ENCODE measurements at places on chromosomes 6 and 20.

DNA sequence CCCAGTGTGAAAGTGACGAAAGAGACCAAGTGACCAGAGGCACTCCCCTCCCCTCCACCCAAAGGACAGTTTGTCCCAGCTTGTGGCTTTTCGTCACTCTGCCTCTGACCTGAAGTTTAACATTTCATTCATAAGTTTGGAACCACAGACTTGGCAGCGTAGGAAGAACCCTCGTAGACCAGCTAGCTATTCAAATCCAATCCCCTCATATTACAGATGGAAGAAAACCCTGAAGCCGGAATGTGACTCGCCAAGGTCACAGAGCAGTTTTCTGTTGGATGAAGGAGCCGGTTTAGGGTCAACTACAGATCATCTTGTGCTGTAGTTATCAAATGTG, 3.9 kb upstream of the SYS1 start:
- peaks cover 68% of the 10 kb centered on the region for H3K4me1 ChIP-seq
- H3K27me3 ChIP-seq: no peaks in the 10 kb centered on the region
- H3K27ac ChIP-seq: peak overlapping the region; percentile 91
- no peak for DNase-seq

DNA sequence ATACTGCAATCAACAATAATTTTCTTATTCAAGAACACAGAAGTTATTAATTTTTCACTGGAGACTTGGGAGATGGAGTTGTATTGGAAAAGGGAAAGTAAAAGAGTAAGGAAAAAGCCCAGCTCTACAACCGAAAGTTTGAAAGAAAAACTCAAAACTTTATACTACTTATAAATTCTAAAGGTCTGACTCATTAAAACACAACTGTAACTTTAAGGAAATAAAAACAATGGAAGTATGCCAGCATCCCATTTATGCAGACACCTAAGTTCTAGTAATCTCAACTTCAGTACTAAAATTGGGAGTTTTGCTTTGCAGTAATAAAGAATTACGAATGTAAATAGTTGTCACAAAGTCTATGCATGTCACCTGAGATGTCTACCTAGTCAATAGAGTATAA, 80.6 kb downstream of the IRAK1BP1 start:
- no peak overlapping the region for H3K4me3 ChIP-seq
- H3K36me3 ChIP-seq: peaks cover 2% of the 10 kb centered on the region
- H3K4me1 ChIP-seq: no peaks in the 10 kb centered on the region
- no peak for DNase-seq

- no peak overlapping the region for H3K4me3 ChIP-seq
- no peaks in the 10 kb centered on the region for H3K36me3 ChIP-seq
- no peak for DNase-seq
- H3K27ac ChIP-seq: no peak overlapping the region
- no peaks in the 10 kb centered on the region for H3K27me3 ChIP-seq
Measured at GRCh38 chr6:115914098-115914497, 146.6 kb downstream of the FRK start.

DNA sequence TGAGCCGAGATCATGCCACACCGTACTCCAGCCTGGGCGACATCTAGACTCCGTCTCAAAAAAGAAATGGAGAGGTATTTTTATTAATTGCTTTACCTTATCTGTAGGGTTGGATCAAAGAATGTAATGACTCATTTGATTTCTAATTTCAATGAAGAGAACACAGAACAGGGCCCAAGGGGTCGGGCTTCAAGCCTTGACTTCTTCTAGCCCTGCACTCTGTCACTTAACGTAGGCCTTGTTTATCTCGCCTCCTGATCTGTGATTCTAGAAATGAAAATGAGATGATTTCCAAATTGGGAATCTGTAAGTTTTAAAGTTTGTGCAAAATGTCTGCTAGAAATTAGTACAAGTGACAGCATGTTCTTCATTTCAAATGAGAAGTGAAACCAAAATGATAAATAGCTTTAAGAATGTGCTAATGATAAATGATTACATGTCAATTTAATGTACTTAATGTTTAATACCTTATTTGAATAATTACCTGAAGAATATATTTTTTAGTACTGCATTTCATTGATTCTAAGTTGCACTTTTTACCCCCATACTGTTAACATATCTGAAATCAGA, 180.5 kb downstream of the SLC16A10 start:
- H3K4me3 ChIP-seq: no peak overlapping the region
- H3K4me1 ChIP-seq: no peaks in the 10 kb centered on the region
- H3K27ac ChIP-seq: no peak overlapping the region
- H3K36me3 ChIP-seq: no peaks in the 10 kb centered on the region
- DNase-seq: no peak
- no peaks in the 10 kb centered on the region for H3K27me3 ChIP-seq

DNA sequence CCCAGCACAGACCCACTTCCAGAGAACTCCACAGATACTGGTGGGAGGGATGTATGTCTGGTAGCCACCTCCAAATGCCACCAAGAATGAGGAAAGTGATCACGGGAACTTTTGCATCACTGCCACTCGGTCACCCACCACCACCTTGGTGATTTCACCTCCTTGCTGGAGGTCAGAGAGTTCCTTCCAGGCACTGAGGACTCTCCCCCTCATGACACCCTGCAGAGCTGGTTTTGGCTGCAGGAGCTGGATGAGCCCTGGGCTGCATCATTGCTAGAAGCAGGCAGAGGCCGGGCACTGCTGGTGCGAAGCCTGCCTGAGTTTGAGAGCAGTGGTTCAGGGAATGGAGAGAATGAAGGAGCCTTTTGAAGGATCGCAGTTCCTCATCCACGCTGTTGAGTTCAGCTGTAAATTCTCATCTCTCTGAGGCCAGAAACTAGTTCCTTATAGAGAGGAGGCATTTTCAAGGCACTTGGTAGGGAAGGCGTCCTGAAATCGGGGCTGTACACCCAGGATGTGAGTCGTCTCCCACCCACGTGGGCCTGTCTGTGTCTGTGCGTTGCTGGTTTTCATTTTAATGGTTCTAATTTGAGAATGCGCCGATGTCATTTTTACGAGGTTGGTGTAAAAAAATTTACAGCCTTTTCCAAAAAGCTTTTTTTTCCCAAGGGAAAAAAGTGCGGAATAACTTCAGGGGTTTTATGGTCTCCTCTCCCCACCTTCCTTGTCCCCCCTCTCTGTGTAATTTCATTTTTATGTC, 25.0 kb downstream of the FOXP4 start:
- H3K36me3 ChIP-seq: peaks cover 14% of the 10 kb centered on the region
- no peak for DNase-seq
- H3K4me1 ChIP-seq: peaks cover 19% of the 10 kb centered on the region

GRCh38 chr6:77326029-77326428, 137.3 kb downstream of the HTR1B start:
- no peak overlapping the region for H3K4me3 ChIP-seq
- no peak overlapping the region for H3K27ac ChIP-seq
- H3K36me3 ChIP-seq: no peaks in the 10 kb centered on the region

DNA sequence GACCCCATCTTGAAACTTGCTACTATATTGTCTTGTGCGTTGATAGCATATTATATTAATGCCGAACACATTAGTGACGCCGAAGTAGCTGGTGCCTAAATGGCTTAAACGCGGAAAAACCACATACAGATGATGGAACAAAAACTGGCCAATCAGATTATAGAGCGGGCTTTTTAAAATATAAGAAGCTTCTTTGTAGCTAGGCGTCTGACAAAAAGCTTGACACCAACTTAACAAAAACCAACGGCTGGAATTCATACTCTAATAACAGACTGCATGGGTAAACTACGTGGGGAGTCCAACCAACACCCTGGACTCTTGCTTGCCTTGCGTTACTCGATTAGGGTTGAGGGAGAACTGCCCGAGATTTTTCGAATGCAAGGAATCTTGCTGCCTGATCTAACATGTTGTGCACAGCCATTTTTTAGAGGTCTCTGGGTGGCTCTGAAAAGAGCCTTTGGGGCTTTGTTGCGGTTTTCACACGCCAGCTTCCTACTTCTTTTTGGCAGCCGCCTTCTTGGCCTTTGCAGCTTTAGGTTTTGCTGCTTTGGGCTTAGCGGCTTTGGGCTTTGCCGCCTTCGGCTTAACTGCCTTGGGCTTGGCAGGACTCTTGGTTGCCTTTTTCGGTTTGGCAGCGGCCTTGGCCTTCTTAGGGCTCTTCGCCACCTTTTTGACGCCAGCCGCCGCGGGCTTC, 45.7 kb downstream of the OR2B2 start:
- H3K27me3 ChIP-seq: no peaks in the 10 kb centered on the region
- no peaks in the 10 kb centered on the region for H3K36me3 ChIP-seq
- H3K4me1 ChIP-seq: 0 out of 2 replicates have a peak, but pooled peaks cover 4% of the 10 kb centered on the region
- peak; percentile 47 for DNase-seq
- H3K27ac ChIP-seq: peak overlapping the region; percentile 99

DNA sequence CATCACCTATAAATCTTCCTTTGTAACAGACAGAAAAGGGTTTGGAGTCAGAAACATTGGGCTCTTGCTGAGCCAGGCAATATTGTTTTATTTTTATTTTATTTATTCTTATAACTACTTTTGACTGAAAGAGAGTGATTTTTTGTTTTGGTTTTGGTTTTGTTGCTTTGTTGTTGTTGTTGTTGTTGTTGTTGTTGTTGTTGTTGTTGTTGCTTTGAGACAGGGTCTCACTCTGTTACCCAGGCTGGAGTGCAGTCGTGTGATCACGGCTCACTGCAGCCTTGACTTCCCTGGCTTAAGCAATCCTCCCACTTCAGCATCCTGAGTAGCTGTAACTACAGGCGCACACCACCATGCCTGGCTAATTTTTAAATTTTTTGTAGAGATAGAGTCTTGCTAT, 15.0 kb upstream of the SLC13A3 start:
- H3K27ac ChIP-seq: no peak overlapping the region
- no peak for DNase-seq
- no peaks in the 10 kb centered on the region for H3K36me3 ChIP-seq
- H3K4me1 ChIP-seq: no peaks in the 10 kb centered on the region
- no peak overlapping the region for H3K4me3 ChIP-seq

GRCh38 chr6:4970739-4971395, 33.0 kb downstream of the RPP40 start:
- DNase-seq: no peak
- no peak overlapping the region for H3K4me3 ChIP-seq
- H3K36me3 ChIP-seq: no peaks in the 10 kb centered on the region
- H3K27ac ChIP-seq: no peak overlapping the region
- no peaks in the 10 kb centered on the region for H3K27me3 ChIP-seq

- H3K36me3 ChIP-seq: no peaks in the 10 kb centered on the region
- no peaks in the 10 kb centered on the region for H3K4me1 ChIP-seq
- DNase-seq: no peak
- peaks cover 3% of the 10 kb centered on the region for H3K27me3 ChIP-seq
- no peak overlapping the region for H3K27ac ChIP-seq
- no peak overlapping the region for H3K4me3 ChIP-seq
Measured at GRCh38 chr6:56949265-56949664, 5.6 kb upstream of the BEND6 start.

DNA sequence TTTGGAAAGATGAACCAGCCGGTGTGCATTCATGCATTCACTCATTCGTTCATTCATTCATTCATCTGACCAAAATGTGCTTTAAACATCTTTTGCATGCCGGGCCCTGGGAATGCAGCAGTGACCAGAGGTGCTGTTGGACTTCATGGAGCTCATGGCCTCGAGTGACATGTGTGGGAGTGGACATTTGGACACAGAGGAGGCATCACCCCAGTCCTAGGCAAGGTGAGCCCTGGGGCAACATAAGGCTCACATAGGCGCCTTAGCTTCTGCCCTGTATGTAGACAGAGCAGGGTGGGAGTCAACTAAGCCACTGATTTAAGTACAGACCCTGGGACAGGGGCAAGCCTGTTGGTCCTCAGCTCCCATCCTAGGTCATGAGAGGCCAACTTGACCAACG, 71.6 kb downstream of the STK35 start:
- H3K4me3 ChIP-seq: no peak overlapping the region
- H3K36me3 ChIP-seq: no peaks in the 10 kb centered on the region
- H3K27ac ChIP-seq: no peak overlapping the region
- H3K27me3 ChIP-seq: no peaks in the 10 kb centered on the region
- no peak for DNase-seq
- no peaks in the 10 kb centered on the region for H3K4me1 ChIP-seq

DNA sequence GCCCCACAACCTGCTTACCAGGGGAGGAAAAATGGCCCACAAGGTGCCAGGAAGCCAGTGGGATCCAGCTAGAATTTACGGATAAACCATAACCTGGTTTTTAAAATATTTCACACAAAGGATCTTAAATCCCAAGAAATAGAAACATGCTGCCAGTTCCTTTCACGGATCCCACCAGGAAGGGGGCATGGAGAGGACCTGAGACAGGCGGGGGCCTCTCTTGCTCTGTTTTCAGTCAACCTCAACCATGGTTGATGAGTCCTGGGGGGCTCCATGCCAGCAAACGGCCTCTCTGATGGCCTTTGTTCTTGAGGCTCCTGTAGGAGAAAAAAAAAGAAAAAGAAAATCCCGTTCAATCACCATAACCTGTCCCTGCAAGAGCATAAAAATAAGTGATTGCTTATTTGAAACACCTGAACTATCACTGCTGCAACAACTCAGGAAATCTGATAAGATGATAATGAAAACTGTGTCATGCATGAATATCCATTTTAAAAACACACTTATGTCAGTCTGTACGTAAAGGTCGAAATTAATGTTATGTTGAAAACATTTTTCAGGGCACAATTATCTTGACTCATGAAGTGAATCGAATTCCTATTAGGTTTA, 125.8 kb upstream of the CST7 start:
- H3K27me3 ChIP-seq: no peaks in the 10 kb centered on the region
- no peak overlapping the region for H3K4me3 ChIP-seq

GRCh38 chr6:38110481-38110971, 291.0 kb downstream of the ZFAND3 start:
- H3K27me3 ChIP-seq: no peaks in the 10 kb centered on the region
- peaks cover 29% of the 10 kb centered on the region for H3K4me1 ChIP-seq
- H3K36me3 ChIP-seq: no peaks in the 10 kb centered on the region
- H3K4me3 ChIP-seq: no peak overlapping the region

- H3K4me3 ChIP-seq: no peak overlapping the region
- no peaks in the 10 kb centered on the region for H3K36me3 ChIP-seq
- no peak overlapping the region for H3K27ac ChIP-seq
Measured at GRCh38 chr6:129184808-129185366, 301.9 kb downstream of the LAMA2 start.

DNA sequence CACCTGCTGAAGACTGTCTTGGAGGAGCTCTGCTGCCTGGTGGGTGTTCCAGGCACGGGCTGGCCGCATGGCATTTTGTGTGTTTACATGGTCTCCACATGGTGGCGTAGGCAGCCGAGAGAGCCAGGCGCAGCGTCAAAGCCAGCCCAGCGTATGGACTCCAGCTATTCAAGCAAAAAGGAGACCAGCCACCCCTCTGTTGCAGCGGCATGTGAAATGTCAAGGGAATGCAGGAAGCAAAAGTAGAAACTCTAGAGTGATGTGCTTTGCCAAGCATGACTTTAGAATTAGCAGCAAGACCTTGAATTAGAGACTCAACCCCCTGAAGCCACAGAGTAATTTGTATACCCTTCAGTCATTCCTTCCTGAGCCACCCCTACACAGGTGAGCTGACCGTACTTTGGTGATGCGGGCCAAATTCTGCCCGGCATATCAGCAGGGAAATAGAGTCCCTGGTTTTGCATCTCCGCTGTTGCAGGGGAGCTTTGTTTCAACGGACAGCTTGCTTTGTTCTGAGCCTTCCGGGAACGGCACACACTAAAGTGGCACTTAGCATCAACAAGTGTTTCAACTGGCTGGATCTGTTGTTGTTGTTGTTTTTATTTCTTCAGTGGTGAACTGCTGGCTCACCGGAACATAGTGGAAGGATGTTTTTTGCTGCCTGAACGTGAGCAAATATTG, 48.5 kb downstream of the FNDC1 start:
- H3K36me3 ChIP-seq: no peaks in the 10 kb centered on the region
- H3K27ac ChIP-seq: no peak overlapping the region
- no peak overlapping the region for H3K4me3 ChIP-seq
- no peaks in the 10 kb centered on the region for H3K4me1 ChIP-seq
- no peak for DNase-seq

GRCh38 chr6:101208152-101208551, 185.4 kb upstream of the GRIK2 start:
- H3K4me1 ChIP-seq: no peaks in the 10 kb centered on the region
- H3K4me3 ChIP-seq: no peak overlapping the region
- no peaks in the 10 kb centered on the region for H3K36me3 ChIP-seq
- no peak overlapping the region for H3K27ac ChIP-seq
- DNase-seq: peak; percentile 33
- H3K27me3 ChIP-seq: no peaks in the 10 kb centered on the region
